ENCODE measurements at places on chromosomes 7 and 10. TPM values are rescaled to one million over a fixed set of nuclear protein-coding genes. Genes with fewer than 3 reads are reported as not detected.

The CFAP70 gene
- total RNA-seq = 0.97 TPM

The CDC14C gene
- total RNA-seq = not detected

The ADCY1 gene
- 0.30 TPM for total RNA-seq

The KLLN gene
- 0.59 TPM for total RNA-seq

The MBLAC1 gene
- 2.2 TPM for total RNA-seq

The CALML3 gene
- total RNA-seq = not detected

The HABP2 gene
- total RNA-seq = not detected

The UPK3BL2 gene
- total RNA-seq = 0.89 TPM

The CDH23 gene
- total RNA-seq = under 0.01 TPM

The A1CF gene
- not detected for total RNA-seq

The STEAP2 gene
- total RNA-seq = 9.2 TPM

The ANKRD30A gene
- total RNA-seq = not detected

The PNLIPRP3 gene
- not detected for total RNA-seq

All from smooth muscle cell of the umbilical artery (primary cell).